ENCODE measurements at places on chromosomes 1 and 21.

DNA sequence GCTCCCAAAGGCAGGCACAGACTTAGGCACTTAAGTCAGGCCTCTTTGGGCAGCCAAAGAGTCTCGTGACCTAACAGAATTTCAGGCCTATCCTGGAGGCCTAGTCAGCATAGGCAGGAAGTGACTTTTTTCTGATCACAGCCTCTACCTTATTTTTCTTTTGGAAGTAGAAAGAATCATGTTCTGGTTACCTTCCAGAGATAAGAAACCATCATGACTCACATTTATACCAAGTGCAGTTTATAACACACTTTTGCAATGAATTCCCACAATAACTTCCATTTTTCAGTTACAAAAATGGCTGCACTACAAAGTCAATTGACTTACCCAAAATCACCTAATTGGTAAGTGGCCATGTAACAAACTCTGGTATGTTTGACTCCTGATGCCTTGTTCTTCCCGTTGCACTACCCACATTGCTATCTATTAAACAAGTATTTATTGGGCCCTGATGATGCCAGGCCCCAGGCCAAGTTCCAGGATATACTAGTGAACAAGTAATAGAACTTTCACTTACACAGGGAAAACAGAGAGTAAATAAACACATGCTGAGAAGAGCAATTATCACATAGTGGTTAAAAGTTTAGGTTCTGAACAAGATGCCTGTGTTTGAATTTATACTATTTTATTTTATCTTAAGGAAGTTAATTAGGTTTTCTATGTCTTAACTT is 74.3 kb downstream of the SH3GLB1 start:
- DNase-seq, result no peak

DNA sequence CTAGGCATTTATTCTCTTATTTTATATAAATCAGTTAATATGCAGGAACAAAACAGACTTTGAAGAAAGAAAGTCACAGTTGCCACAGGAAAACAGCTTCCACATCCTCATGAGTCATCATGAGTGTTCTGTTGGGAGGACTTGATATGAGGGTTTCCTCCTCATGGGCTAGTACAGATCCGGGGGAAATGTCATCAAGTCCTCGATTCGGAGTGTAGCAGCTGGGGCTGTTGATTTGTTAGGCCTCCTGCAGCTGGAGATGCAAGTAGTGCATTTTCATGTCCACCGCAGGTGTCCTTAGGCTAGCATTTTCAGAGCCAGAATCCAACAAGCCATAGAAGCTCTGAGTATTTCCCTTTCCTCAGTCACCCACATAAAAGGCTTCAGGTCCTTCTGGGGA is 36.7 kb downstream of the ADAM30 start:
- DNase-seq, result no peak

- no peak for DNase-seq
Observed at GRCh38 chr1:56389813-56390212, 189.6 kb downstream of the PLPP3 start.

- DNase-seq, result no peak
Observed at GRCh38 chr1:236799001-236799400, 3.9 kb downstream of the MTR start.
